ENCODE measurements at places on chromosomes 6 and 20.

GRCh38 chr6:18101271-18101670, 21.2 kb downstream of the NHLRC1 start:
- H3K4me3 ChIP-seq, result no peak overlapping the region
- no peak overlapping the region for H3K27ac ChIP-seq
- DNase-seq, result no peak
- H3K27me3 ChIP-seq, result peaks cover 4% of the 10 kb centered on the region
- no peaks in the 10 kb centered on the region for H3K36me3 ChIP-seq

GRCh38 chr6:18004256-18004985, 17.0 kb upstream of the KIF13A start:
- H3K4me3 ChIP-seq, result no peak overlapping the region
- no peaks in the 10 kb centered on the region for H3K4me1 ChIP-seq
- no peaks in the 10 kb centered on the region for H3K36me3 ChIP-seq

DNA sequence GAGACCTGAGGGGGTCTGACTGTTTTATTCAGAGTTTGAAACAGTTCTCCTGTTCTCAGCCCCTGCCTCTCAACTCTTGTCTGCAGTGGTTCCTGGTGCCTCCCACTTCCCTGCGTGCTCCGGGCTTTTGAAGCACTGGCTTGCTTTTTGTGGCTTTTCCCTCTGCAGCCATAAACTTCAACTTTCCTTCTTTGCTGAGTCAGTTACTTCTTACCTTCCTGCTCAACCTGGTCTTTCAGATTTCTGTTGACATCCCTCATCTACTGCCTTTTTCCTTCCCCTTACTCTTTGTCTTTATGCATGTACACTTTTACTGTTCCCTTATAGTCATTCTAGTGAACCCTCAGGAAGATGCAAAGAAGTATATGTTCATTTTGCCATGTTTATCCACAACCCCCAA, 57.4 kb downstream of the ASXL1 start:
- no peak overlapping the region for H3K4me3 ChIP-seq
- no peaks in the 10 kb centered on the region for H3K27me3 ChIP-seq
- H3K4me1 ChIP-seq, result peaks cover 22% of the 10 kb centered on the region
- no peak overlapping the region for H3K27ac ChIP-seq
- no peak for DNase-seq

GRCh38 chr6:96562886-96563285, at the start of gene FHL5:
Gene FHL5 (plus strand): TSS chr6:96563128. CDS start chr6:96603614, 40,486 bp downstream.
- H3K27ac ChIP-seq, result no peak within 1 kb of the TSS
- DNase-seq, result no peak
- H3K4me3 ChIP-seq, result no peak within 1 kb of the TSS
- H3K36me3 ChIP-seq, result no peaks in the 10 kb centered on the region
- H3K4me1 ChIP-seq, result no peaks in the 10 kb centered on the region
- H3K27me3 ChIP-seq, result no peaks in the 10 kb centered on the region

- no peak for DNase-seq
- no peak overlapping the region for H3K4me3 ChIP-seq
- peaks cover 34% of the 10 kb centered on the region for H3K4me1 ChIP-seq
- no peaks in the 10 kb centered on the region for H3K27me3 ChIP-seq
- H3K27ac ChIP-seq, result no peak overlapping the region
These were observed 139.5 kb downstream of the BCAS1 start for GRCh38 chr20:53930651-53931504.

DNA sequence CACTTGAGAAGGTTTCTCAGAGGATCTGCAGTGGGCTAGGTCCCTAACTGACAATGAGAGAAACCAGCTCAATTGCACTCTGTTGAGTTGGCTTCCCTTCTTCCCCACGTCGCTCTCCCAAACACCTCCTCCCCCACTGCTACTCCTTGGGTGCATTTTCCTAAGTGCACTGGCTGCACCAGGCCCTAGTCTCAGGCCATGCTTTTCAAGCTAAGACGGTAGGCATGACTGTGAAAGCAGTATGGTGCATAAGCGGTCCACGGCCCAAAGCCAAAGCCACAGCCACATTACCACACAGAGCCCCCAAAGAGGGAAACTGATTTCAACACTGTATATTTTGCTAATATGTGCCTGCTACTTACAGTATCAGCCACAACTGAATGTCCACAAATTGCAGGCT, 62.1 kb upstream of the RBM24 start:
- no peaks in the 10 kb centered on the region for H3K27me3 ChIP-seq
- H3K4me1 ChIP-seq, result no peaks in the 10 kb centered on the region
- no peak overlapping the region for H3K4me3 ChIP-seq
- no peak for DNase-seq

- no peak overlapping the region for H3K4me3 ChIP-seq
- no peaks in the 10 kb centered on the region for H3K36me3 ChIP-seq
- no peaks in the 10 kb centered on the region for H3K27me3 ChIP-seq
- DNase-seq, result no peak
- H3K4me1 ChIP-seq, result peaks cover under 1% of the 10 kb centered on the region
- no peak overlapping the region for H3K27ac ChIP-seq
These were observed 88.6 kb upstream of the DUSP22 start for GRCh38 chr6:203661-204060.

DNA sequence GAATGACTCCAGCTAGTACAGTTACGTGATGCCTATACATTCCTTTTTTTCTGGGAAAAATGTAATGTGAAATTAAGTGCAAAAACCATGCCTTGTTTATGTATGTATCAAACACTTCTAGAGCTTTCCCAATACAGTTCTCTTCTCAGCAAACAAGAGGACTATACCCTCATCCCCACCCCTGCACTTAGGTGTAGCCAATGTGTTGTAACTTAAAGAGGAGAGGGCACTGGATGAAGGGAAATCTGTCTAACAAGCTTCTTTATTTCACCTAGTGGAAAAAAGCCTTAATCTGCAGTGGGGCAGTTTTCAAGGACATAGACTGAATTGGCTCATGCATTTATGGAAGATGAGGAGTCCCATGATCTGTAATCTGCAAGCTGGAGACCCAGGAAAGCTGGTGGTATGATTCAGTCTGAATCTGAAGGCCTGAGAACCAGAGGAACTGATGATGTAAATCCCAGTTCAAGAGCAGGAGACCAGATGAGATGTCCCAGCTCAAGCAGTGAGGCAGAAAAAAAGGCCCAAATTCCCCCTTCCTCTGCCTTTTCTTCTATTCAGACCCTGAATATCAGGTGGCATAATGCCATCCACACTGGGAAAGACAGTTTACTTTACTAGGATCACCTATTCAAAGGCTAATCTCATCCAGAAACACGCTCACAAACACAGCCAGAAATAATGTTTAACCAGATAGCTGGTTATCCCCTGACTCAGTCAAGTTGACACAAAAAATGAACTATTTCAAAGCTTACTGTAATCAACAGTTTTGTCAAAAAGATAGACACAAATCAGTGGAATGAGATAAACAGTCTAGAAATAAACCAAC, 25.8 kb upstream of the SLC17A3 start:
- no peaks in the 10 kb centered on the region for H3K4me1 ChIP-seq
- H3K36me3 ChIP-seq, result no peaks in the 10 kb centered on the region
- no peak overlapping the region for H3K4me3 ChIP-seq
- DNase-seq, result no peak
- no peaks in the 10 kb centered on the region for H3K27me3 ChIP-seq
- no peak overlapping the region for H3K27ac ChIP-seq

DNA sequence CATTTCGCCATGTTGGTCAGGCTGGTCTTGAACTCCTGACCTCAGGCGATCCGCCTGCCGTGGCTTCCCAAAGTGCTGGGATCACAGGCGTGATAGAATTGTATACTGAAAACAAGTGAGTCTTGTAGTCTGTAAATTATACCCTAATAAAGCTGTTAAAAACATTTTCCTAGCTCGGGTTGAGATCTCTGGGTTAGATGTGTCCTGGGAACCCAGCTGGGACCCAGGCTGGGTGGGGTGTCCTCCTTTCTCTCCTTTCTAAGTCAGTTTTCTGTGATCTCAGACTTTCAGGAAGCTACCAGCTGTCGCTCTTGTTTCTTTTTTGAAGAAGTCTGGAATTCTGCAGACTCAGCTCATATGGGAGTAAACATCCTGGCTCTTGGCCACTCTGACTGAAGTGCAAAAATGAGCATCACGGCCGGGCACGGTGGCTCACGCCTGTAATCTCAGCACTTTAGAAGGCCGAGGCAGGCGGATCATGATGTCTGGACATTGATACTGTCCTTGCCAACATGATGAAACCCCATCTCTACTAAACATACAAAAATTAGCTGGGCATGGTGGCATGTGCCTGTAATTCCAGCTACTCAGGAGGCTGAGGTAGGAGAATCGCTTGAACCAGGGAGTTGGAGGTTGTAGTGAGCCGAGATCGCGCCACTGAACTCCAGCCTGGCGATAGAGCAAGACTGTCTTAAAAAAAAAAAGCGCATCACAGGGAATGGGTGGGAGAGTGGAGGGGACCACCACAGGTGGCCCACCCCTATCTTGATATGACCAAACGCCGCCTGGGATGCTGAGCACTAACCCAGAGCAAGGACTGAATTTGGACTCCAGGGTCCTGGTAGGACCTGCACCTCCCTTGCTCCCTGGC, 9.9 kb upstream of the PCIF1 start:
- no peak overlapping the region for H3K4me3 ChIP-seq
- no peaks in the 10 kb centered on the region for H3K36me3 ChIP-seq
- H3K4me1 ChIP-seq, result peaks cover 3% of the 10 kb centered on the region
- no peak overlapping the region for H3K27ac ChIP-seq

DNA sequence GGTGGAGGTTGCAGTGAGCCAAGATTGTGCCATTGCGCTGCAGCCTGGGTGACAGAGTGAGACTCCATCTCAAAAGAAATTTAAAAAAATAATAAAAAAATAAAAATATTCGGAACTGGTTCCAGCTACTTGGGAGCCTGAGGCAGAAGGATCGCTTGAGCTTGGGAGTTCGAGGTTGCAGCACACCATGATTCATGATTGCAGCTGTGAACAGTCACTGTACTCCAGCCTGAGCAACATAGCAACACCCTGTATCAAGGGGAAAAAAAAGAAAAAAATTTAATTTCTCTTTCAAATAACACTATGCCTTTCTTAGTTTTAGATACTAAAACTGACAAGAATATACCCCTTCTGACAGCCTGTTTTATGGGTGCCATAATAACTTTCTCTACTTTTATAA, 10.5 kb downstream of the KDM1B start:
- H3K4me3 ChIP-seq, result no peak overlapping the region
- no peak overlapping the region for H3K27ac ChIP-seq
- H3K4me1 ChIP-seq, result no peaks in the 10 kb centered on the region
- DNase-seq, result no peak
- H3K36me3 ChIP-seq, result peaks cover 45% of the 10 kb centered on the region
- H3K27me3 ChIP-seq, result no peaks in the 10 kb centered on the region

DNA sequence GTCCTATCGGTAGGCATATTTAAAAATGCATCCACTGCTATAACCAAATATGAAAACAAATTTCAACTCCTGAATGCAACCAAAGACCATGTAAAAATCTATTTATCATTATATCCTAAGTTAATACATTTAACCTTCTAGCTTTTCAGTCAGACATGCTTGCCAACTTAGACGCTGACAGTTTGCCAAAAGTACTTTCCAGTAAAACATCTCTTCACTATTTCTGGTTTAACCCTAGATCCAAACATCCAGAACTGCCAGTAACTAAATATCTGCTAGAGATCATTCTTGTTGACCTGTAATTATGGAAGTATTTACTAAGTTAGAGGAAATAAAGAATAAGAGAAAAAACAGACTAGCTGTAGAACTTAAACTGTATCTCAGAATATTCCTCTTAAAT, 210.2 kb upstream of the THEMIS start:
- H3K4me3 ChIP-seq, result no peak overlapping the region
- no peaks in the 10 kb centered on the region for H3K27me3 ChIP-seq
- no peak overlapping the region for H3K27ac ChIP-seq
- no peak for DNase-seq

DNA sequence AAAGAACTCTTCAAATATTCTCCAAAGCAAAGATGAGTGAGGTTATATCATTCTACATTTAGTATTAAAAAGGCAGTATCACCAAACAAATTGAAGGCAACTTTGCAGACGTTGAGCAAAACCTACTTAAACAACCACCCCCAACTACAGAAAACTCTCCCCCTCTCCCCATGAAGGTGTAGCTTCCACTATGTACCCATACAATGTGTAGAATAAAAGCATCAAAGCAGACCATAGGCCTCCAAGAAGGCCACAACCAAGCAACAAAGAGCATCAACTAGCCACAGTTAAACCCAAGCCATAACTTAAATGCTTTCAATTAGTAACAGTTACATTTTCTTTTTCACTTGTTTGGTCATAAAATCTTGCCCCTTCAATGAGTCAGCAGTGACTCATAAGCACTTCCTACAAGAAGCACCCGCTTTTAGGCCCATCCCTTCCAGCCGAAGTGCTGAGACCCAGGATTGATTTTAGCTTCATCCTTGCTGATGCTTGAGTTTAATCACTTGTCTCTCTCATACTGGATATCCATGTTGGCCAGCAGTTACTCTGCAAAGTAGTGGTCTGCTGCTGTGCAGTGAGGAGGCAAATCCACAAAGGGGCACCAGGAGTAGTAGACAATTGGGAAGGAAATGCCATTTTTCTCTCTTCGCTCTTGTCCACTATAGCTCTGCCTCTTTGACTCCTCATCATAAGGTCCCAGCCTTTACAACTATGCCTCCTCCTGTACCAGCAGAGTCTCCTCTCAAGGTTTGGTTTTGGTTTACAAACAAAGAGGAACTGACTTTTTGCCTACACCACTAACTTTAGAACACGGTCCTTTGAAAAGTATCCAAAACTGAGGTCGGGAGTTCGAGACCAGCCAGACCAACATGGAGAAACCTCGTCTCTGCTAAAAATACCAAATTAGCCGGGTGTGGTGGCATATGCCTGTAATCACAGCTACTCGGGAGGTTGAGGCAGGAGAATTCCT, 8.4 kb upstream of the NUP153 start:
- H3K4me1 ChIP-seq, result peaks cover 6% of the 10 kb centered on the region
- DNase-seq, result no peak
- no peak overlapping the region for H3K27ac ChIP-seq
- H3K36me3 ChIP-seq, result no peaks in the 10 kb centered on the region
- H3K27me3 ChIP-seq, result no peaks in the 10 kb centered on the region

GRCh38 chr6:148239801-148240460, 102.7 kb upstream of the SASH1 start:
- H3K27me3 ChIP-seq, result peaks cover 4% of the 10 kb centered on the region
- H3K27ac ChIP-seq, result no peak overlapping the region
- H3K4me1 ChIP-seq, result no peaks in the 10 kb centered on the region
- H3K36me3 ChIP-seq, result no peaks in the 10 kb centered on the region

DNA sequence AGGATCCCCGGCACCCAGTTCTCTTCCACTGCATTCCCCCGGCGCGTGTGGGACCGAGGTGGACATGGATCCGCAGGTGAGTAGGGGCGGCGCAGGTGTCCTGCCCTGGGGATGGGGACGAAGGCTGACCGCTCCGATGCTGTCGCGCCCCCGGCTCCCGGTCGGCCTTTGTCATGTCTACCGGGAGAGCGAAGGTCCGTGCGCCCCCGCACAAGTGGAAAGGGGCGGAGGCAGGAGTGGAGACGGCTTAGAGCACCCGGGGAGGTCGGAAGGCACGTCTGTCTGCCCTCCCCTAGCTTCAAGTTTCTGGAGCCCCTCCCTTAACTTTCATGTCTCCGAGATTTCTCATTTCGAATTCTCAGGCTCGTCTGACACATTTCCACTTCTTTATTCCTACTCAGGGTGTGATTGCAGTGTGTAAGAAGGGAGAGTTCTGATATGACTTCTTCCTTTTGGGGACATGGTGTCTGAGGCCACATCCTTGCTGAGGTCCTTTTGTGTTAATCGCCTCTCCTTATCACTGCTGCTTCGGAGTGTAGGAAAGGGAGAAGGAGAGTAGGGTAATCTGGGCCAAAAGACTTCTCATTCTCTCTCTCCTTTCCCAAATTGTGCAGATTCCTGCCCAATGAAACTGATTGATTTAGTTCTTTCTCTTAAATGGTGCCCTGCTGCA, 435 bp downstream of the KIFC1 start:
- no peaks in the 10 kb centered on the region for H3K36me3 ChIP-seq
- no peak overlapping the region for H3K27ac ChIP-seq
- DNase-seq, result no peak

Data from CD4-positive, alpha-beta T cell (primary cell).